ENCODE measurements at places on chromosomes 6 and 20. TPM values are rescaled to one million over a fixed set of nuclear protein-coding genes. Genes with fewer than 3 reads are reported as not detected.

DNA sequence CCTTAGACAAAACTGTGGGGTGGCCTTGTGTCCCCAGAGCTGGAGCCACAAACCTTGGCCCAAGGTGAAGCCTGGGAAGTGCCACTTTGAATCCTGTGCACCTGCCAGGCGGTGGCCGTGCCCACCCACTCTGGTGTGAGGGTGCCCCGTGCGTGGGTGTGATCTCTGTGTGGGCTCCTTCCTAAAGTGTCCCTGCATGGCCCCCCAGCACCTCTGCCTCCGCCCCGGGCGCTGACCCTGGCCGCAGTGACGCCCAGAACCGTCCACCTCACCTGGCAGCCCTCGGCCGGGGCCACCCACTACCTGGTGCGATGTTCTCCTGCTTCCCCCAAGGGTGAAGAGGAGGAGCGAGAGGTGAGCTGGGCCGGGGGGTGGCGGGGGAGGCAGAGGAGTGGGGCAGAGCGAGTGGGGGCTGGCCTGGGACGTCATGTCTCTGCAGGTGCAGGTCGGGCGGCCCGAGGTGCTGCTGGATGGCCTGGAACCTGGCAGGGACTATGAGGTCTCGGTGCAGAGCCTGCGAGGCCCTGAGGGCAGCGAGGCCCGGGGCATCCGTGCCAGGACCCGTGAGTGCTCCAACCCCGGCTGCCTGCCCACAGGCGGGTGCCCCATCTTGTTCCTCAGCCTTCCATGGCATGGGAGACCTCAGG is 18.3 kb downstream of the COL20A1 start:
- no peak overlapping the region for H3K27ac ChIP-seq

Gene ZFP57
- 17.4 TPM for polyA plus RNA-seq

Gene PRICKLE4
- 0.32 TPM for polyA plus RNA-seq

DNA sequence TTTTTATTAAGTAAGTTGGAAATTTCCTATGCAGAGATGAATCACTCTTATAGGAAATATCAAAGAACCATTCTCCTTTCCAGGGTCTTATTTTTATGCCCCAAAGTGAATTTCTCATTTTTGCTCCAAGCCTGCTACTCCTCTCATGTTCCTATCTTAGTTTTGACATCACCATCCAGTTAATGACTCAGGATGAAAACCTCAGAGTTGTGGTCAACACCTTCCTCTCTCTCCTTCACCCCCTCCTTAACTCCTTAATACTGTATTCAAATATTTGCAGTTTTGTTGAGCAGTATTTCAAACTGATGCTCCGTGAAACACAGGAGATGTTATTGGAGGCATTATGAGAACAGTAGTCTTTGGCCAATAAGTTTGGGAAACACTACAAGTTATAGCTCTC is 64.1 kb downstream of the NRN1 start:
- no peak overlapping the region for H3K27ac ChIP-seq
- no peaks in the 10 kb centered on the region for H3K27me3 ChIP-seq
- DNase-seq: no peak
- no peak overlapping the region for H3K4me3 ChIP-seq
- no peaks in the 10 kb centered on the region for H3K36me3 ChIP-seq

GRCh38 chr20:16387666-16388065 is 185.6 kb downstream of the KIF16B start:
- DNase-seq: no peak
- H3K27ac ChIP-seq: no peak overlapping the region
- no peak overlapping the region for H3K4me3 ChIP-seq

- H3K27me3 ChIP-seq: no peaks in the 10 kb centered on the region
- H3K27ac ChIP-seq: no peak overlapping the region
Observed at GRCh38 chr6:114304304-114304887, 38.4 kb downstream of the HS3ST5 start.

- H3K27ac ChIP-seq: no peak overlapping the region
- no peak for DNase-seq
- H3K27me3 ChIP-seq: peaks cover 6% of the 10 kb centered on the region
- peaks cover 34% of the 10 kb centered on the region for H3K4me1 ChIP-seq
- H3K4me3 ChIP-seq: no peak overlapping the region
Observed at GRCh38 chr20:62792182-62792939, 3.9 kb upstream of the MRGBP start.

DNA sequence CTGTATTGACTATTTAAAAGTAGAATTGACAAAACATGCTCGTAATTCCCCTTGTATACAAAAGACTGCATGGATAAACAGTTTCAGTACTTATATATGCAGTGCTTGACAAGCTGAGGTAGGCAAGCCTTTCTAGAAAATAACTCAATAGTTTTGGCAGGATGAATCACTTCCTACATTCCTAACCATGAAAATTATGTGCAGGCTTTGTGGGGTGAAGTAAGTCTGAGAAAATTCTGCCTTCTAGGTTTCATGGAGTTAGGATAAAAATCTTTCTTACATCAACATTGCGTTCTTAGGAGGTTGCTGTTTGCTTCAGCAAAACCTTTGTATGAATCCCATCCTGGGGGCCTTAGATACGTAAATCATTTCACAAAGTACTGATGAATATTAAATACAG is 801.4 kb upstream of the EYS start:
- no peak overlapping the region for H3K27ac ChIP-seq
- H3K4me3 ChIP-seq: no peak overlapping the region
- no peaks in the 10 kb centered on the region for H3K4me1 ChIP-seq
- H3K27me3 ChIP-seq: no peaks in the 10 kb centered on the region
- no peak for DNase-seq

Gene PARD6B
- polyA plus RNA-seq: 2.0 TPM
